ENCODE measurements at places on chromosomes 1 and 21. TPM values are rescaled to one million over a fixed set of nuclear protein-coding genes. Genes with fewer than 3 reads are reported as not detected.

DNA sequence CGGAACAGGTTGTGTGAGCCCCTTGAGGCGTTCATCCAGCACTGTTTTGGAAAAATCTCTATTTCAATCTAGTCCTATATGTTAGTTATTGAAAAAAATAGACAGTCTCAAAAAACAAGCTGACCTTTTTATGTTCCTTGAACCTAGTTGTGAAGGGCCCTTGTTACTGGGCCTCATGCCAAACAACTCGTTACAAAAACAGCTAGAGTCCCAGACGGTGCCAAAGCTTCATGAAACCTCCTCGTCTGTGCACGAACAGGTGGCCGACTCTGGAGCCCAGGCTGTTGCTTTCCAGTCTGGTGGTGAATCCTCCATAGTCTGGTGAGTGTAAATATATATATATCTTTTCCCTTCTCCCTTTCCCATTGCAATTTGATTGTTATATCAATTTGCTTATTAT lies at the start of gene CHIA:
Gene CHIA, plus strand, starts transcription at position 222 of the 400 bp plus-strand sequence. CDS start 19,617 bp downstream, outside the sequence.
- no peaks in the 10 kb centered on the region for H3K36me3 ChIP-seq
- peaks cover 1% of the 10 kb centered on the region for H3K27me3 ChIP-seq
- no peaks in the 10 kb centered on the region for H3K4me1 ChIP-seq

The SLC27A3 gene
- total RNA-seq: 2.8 TPM

The B3GALT2 gene
- 0.07 TPM for total RNA-seq

The CTSS gene
- 10.3 TPM for total RNA-seq
